ENCODE measurements at places on chromosomes 1 and 21.

DNA sequence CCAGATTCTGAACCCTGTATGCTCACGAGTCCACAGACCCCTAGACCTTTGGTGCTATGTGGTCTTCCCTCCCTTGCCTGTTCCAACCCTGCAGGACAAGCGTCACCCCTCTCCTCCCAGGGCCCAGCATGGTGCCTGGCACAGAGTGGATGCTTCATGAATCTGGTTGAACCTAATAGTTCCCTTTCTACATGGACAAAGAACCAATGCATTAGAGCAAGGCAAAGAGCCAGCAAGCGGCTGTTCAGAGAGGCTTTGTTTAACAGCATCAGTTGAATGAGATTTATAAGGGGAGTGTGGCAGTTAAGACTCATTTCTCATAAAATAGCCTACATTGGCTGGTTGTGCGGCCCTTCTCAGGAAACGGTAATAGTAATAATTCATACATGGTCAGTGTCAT lies 14.9 kb downstream of the SLC26A9 start:
- DNase-seq = no peak

- peak; percentile 85 for DNase-seq
Measured at GRCh38 chr21:23968722-23969647, 1638.3 kb downstream of the MRPL39 start.

DNA sequence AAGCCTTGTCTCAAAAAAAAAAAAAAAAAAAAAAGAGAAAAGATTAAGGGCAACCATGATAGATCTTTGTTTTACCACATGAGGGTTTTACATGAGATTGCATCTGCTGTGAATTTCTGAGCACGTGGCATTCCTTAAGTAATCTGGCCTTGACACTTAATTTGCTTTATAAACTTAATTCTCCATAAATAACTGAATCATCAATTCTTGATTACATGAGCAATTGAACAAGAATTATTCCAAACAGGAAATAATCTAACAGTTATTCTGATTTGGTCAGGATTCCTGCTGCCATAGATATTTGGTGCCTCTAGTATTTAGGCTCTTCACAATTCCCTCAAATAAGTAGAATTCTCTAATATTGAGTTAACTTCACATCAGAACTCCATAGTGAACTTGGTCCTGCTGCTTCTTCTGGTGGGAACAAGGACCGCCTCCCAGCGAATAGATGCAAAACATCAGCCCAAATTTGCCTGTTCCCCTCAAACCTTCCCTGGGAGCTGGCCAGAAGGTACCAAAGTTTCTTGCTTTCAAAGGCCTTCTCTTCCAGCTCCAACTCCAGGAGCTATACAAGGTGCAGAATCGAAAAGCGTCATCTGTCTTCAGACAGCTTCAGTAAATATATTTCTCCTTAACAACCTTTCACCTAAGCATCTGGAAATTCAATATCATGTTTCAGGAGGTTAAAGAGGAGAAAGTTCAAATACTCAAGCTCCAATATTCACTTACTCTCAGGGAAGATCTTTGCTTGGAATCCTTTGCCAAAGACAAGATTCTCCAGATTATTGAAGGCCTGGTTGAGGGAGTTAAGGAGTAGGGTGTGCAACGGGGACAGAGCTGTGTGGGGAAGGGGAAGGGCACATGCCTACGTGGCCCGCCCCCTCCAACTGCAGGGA lies 1.0 kb downstream of the KRTCAP2 start:
- DNase-seq = no peak

GRCh38 chr1:33371334-33371733 lies 50.4 kb upstream of the A3GALT2 start:
- DNase-seq = no peak

DNA sequence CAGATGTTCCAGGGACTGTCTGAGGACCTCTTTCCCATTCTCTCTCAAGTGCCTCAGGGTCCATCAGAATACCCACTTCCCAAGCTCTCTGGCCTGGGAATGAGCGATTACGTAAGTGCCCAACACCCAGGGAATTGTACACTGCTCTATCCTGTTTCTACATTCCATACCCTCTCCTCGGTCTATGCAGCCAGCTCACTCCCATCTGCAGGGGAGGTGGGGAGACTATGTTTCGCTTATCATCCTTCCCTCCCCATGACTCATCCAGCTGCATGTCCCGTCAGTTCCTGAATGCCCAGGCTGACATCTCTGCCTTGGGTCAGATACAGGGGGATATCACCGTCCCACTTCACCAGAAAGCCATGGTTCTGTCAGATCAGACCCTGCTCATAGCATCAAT lies 34.5 kb upstream of the CD1D start:
- no peak for DNase-seq

- no peak for DNase-seq
Measured at GRCh38 chr1:3999941-4000735, 100.1 kb upstream of the C1orf174 start.
